ENCODE measurements at places on chromosomes 12 and 14. TPM values are rescaled to one million over a fixed set of nuclear protein-coding genes. Genes with fewer than 3 reads are reported as not detected.

GRCh38 chr14:90691627-90692026, 124.6 kb downstream of the TTC7B start:
- DNase-seq = no peak

GRCh38 chr12:131795690-131796410, 32.3 kb upstream of the MMP17 start:
- no peak for DNase-seq

GRCh38 chr14:102696856-102697495, 80.3 kb upstream of the TRAF3 start:
- DNase-seq = no peak

DNA sequence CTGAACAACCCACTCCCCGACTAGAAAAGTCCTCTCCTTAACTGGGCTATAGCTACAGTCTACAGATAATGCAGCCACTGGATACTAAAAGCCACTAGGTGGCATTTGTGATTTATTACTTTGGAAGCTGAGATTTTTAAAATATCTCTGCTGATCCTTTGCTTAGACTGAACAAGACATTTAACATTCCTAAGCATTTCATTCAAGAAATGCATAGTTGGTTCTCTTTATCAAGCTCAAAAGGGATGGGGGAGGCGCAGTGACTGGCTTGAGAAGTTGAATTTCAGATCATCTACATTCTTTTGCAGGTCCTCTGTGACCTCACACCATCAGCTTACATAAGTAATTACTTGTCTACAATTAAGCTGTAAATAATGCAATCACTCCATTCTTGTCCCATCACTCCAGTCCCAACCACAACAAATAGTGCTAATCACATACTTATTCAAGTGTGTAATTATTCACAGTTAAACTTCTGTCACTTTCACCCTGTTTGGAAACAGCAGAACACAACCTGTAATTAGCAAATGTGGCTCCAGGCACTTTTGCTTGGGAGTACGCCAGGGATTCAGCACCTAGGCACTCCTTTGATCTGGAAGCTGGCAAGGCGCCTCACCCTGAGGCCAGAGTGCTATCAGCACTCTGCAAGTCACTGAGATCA, 203.6 kb downstream of the NOVA1 start:
- peak; percentile 44 for DNase-seq

GRCh38 chr12:64611341-64612284, 1.3 kb downstream of the RASSF3 start:
- DNase-seq = peak; percentile 73

GRCh38 chr12:54040648-54041047, 7.8 kb downstream of the HOXC5 start:
- no peak for DNase-seq

DNA sequence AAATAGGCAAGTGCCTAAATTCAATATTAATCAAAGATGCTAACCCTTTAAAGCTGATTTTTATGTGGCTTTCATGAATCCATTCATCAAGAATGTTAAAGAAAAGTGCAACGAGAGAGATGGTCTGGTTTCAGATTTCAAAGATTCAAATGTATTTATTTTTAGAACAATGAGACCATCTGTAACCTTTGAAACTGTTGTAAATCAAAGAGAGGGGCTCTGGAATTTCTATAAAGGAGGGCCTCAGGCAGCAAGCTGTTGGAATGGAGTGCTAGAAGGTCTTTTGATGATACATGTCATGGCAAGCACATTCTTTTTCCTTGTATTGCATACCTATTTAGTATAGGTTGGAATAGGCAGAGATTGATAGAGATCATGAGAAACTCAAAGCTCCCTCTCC, 433.0 kb downstream of the LRIG3 start:
- DNase-seq = no peak

DNA sequence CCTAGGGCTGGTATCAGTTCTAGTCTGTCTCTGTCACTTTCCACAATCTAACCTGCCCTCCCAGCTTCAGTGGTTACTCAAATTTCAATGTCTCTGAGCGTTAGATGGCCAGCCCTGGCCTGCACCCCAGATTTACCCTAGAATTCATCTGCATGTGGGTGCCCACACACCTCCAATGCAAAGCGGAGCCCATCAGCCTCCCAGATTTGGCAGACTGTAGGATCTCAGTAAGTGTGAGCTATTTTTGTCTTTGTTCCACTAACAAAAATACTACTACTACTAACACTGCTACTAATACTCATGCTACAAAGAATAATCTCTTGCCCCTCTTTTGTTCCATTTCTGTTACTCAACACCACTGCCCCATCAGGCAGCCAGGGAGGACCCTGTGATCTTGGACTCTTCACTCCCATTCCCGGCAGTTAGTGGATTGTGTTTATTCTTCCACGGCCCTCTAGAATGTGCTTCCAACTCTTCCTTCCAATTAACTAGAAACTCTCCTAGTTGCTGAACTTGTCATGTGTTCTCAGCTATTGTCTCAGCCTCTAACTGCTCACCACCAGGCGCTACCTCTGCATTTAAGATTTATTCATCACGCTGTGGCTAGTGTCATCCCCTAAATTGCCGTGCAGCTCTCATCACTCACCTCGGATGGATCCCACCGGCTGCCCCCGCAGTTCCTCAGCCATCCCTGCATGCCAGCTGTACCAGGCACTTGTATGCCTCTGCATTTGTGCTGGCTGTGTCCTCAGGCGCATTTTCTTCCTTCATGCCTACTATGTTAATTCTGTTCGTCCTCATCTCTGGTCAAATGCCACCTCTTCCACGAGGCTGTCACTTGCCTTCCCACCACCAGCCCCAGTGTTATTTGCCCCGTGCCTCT, 150.6 kb upstream of the HIF1A start:
- DNase-seq = no peak

GRCh38 chr12:114371250-114371649, 34.7 kb downstream of the TBX5 start:
- no peak for DNase-seq

GRCh38 chr12:88371416-88372183, 208.7 kb downstream of the KITLG start:
- peak; percentile 10 for DNase-seq

DNA sequence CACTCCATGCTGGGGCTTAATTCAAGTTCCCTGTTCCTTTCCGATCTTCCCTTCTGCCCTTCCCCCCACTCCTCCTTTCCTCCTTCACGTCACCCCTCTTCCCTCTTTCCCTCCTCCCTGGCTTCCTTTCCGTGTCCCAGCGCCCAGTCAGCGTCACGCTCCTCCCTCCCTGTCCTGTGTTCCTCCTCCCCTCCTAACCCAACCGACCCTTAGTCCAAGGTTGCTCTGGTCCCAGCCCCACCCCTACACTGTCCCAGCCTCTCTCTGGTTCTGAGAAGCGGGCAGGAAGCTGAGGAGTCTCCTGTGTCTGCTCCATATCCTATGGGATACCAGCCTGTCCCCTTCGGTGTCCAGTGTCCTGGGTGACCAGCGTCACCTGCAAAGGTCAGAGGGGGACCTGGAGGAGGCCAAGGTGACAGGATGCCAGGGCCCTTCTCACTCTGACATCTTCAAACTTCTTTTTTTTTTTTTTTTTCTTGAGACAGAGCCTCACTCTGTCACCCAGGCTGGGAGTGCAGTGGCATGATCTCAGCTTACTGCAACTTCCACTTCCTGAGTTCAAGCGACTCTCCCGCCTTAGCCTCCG, 56.2 kb upstream of the TSPAN9 start:
- no peak for DNase-seq

- DNase-seq = no peak
These were observed 1.3 kb upstream of the ATP5MC2 start for GRCh38 chr12:53677016-53677799.

DNA sequence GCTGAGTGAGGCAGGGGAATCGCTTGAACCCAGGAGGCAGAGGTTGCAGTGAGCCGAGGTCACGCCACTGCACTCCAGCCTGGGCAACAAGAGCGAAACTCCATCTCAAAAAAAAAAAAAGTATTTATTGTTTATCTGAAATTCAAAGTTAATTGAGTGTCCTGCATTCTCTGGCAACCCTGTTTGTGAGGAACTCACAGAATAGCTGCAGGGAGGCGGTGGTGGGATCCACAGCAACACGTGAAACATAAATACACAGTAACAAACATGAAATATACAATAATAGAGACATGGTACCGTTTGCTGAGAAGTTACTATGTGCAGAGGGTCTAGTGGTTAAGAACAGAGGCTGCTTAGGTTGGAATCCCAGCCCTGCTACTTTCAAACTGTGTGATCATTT, 43.7 kb upstream of the RFLNA start:
- no peak for DNase-seq

DNA sequence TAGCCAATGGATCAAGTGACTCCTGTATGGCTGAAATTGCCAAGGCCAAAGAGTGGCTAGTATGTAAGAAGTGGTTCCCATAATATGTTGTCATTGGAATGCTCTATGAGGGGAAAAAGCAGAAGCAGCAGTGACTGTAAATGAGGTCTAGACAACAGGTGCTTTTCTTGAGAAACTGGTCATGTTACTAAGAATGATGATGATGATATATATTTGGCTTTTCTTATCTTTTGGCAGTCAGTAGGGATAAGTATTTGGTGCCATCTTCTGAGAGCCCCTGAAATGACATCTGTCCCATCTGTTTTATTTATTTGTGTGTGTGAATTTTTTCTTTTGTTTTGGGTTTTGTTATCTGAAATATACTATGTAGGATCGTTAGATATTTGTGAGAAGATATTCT, 141.7 kb downstream of the SYT1 start:
- DNase-seq = peak; percentile 42

DNA sequence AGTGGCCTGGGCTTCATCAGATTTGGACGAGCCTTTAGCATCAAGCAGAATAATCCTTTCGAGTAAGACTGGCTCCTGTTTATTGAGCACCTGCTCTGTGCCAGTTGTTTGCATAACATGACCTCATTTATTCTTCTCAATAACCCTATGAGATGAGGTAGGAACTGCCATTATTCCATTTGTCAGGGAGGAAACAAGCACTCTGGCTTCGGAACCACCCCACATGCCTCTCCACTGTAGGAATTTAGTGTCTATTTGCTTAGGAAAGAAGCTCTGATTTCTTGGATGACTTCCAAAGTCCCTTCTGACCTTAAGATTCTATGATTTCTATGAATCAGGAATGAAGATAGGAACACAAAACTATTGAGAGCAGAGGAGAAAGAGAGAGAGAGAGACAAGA, 11.0 kb downstream of the SAMD4A start:
- DNase-seq = no peak

- DNase-seq = no peak
These were observed 4.0 kb downstream of the FBXL14 start for GRCh38 chr12:1590221-1590979.

DNA sequence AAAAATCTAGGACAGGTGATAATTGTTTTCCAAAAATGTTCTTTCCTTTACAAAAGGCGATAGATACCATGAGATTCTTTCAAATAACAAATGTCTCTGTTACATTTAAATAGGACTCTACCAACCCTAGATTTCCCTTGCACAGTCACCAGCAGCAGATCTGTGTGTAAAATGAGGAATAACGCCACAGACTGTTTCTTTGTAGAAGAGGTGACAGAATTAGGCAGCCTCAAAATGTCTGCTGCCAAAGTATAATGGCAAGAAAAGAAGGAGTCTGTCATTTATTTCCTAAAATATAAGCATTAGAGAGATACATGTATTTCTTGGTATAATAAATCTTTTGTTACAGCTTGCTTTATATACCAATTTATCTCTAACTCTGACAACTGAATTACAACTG, 8.5 kb upstream of the SRGAP1 start:
- DNase-seq = no peak

- no peak for DNase-seq
These were observed 12.5 kb downstream of the PACS2 start for GRCh38 chr14:105326891-105327694.

GRCh38 chr14:89185919-89186855, 230.8 kb downstream of the FOXN3 start:
- DNase-seq = no peak

DNA sequence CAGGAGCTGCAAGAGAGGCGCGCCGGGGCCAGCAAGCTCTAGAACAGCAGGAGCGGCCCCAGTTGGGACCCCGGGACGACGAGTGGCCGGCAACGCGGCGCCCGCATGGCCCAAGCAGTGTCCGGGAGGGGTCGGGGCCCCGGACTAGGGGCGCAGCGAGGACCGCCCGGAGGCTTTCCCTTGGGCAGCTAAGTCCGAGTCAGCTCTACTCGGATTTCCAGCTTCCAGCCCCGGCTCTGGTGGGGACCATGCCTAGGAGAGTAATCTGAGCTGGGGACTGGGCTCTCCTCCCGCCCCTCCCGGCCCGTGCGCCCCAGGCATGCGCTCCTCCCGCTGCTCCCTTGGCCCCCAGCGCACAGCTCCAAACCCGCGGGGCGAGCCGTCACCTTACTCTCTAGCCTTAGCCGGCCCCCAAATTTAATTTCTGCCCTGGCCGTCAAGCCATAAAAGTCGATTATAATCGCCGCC, 41.6 kb upstream of the CAPRIN2 start:
- DNase-seq = no peak

DNA sequence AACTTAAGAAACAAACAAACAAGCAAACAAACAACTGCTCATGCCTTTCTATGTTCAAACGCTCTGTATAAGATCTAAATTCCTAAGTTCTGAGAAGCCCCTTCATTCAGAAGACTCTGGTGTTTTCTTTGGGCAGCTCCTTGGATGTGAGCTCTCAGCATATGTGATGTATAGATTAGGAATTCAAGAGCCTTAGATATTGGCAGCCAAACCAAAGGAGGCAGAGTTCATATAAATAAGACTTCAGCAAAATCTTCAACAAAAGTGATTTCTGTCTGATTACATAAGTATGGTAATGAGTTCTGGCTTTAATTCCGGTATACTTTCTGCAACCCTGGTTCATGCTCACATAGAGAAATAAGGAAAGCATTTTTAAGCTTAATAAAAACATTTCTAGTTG, 145.6 kb downstream of the DYRK2 start:
- DNase-seq = no peak

- no peak for DNase-seq
These were observed 292.9 kb downstream of the MED13L start for GRCh38 chr12:115984616-115985015.

GRCh38 chr14:92563359-92563758, 49.8 kb downstream of the RIN3 start:
- DNase-seq = no peak

DNA sequence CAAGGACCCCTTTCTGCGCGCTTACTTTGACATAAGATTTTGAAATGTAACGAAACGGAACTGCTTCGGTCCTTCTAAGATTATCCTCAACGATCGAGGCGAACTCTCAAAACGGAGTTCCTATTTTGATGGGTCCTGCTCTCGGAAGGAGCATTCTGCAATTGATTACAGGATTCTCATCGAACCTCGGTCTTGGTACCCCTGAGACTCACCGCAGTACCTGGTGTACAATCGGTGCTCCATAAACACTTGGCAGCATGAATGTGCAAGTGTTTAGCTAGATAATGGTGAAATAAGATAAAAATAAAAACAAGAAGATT, 530 bp upstream of the NEMF start:
- no peak for DNase-seq

- no peak for DNase-seq
These were observed 38.0 kb downstream of the PTGER2 start for GRCh38 chr14:52352061-52352491.

- no peak for DNase-seq
These were observed 91.7 kb downstream of the ZFP36L1 start for GRCh38 chr14:68701001-68701741.

The RPGRIP1 gene
- total RNA-seq = not detected

The TMEM30B gene
- total RNA-seq = not detected

The TMEM132C gene
- not detected for total RNA-seq

The NPAS3 gene
- 6.9 TPM for total RNA-seq

The SLC17A8 gene
- not detected for total RNA-seq

The NRDE2 gene
- total RNA-seq = 19.5 TPM

The FOXN4 gene
- not detected for total RNA-seq

The FITM1 gene
- total RNA-seq = 0.89 TPM

The SLC6A13 gene
- total RNA-seq = not detected

The ARHGAP9 gene
- 6.7 TPM for total RNA-seq

The SLC38A2 gene
- 37.7 TPM for total RNA-seq

The SLC35F4 gene
- total RNA-seq = not detected

The CPNE8 gene
- not detected for total RNA-seq

The P2RX2 gene
- total RNA-seq = not detected

The PRR4 gene
- total RNA-seq = 5.7 TPM

All from Karpas-422 (cell line).